ENCODE measurements at places on chromosomes 7 and 10.

DNA sequence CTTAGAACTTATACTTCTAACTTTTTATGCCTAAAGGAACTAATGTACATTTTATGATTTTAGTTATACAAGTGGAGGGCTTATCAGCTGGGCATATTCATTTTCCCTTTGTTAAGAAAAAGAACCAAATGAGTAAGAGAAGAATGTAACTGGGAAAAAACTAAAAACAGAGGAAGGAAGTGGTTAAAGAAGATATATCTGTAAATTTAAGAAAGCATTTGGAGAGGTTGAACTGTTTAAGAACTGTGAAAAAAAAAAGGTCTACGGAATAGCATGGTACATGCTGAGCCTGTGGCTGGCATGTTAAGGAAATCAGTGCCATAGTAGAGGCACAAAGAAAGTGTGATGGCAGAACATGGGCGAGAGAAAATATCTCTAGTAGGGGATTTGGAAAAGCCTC lies 6.2 kb downstream of the MDFIC start:
- no peak for DNase-seq

DNA sequence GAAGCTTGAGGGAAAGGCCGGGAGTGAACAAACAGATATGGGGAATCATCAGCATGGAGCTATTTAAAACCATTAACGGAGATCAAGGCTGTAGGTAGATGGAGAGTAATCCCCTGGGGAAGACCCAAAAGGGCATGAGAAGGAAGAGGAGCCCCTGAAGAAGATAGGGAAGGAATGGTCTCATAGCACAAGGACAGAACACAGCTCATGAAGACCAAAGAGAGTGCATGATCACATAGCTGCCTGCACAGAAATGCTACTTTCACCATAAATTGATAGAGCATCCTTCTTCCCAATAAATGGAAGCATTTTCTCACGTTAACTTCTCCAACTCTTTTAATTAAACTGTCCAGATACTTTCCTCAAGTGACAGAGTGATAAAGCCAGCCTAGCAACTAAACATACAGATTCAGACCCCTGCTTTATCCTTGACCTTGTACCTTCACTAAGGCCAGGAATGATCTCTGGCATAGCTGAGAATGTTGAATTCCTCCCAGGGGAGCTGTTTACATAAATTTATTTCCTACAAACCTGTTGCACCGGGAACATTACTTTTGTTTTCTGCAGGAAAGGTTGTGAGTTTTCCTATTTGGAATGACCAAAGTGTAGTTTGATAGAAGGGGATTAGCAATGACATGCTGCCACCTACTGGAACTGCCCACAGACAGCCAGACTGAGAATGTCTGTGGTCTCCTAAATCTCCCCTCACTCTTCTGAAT lies 110.8 kb upstream of the LRGUK start:
- DNase-seq: peak; percentile 21

DNA sequence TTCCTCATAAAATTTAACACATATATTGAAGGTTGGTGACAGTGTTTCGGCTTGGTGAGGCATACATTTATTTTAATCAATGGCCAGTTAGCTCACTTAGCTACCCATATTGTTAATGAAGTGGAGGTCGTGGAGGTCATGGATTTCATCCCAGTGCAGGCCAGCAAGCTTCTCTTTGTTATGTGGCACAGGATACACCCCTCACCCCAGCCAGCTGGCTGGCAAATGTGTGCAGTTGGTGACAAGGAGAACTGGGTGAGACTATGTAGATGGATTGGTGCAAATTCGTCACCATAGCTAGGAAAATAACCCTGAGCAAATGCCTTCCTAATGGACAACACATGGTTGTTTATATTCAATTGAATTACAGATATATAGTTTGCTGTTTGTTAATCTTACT lies 50.5 kb upstream of the FOXP2 start:
- no peak for DNase-seq

GRCh38 chr10:11527691-11528255 lies 83.7 kb downstream of the USP6NL start:
- no peak for DNase-seq

DNA sequence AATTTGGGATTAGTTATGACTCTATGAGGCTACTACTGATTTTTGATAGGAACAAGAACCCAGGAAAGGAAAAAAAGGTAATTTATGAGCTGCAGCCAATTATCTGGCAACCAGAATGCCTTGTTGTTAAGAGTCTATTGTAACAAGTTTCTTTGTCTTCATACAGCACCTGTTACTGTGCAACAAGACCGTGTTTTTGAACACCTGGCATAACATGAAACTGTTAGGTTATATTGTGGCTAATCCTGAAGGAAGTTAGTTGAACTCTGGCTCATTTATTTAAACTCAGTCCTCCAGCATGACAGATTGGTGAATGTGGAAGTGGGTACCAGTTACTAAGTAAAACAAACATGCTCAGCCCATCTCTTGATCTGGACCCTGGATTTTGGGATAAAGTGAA lies 33.0 kb downstream of the RALA start:
- DNase-seq: no peak

GRCh38 chr7:50821457-50822008 lies 38.8 kb upstream of the GRB10 start:
- no peak for DNase-seq

GRCh38 chr7:34227525-34227924 lies 322.2 kb downstream of the BMPER start:
- no peak for DNase-seq

- DNase-seq: no peak
Observed at GRCh38 chr7:26265065-26265464, 26.6 kb upstream of the SNX10 start.

DNA sequence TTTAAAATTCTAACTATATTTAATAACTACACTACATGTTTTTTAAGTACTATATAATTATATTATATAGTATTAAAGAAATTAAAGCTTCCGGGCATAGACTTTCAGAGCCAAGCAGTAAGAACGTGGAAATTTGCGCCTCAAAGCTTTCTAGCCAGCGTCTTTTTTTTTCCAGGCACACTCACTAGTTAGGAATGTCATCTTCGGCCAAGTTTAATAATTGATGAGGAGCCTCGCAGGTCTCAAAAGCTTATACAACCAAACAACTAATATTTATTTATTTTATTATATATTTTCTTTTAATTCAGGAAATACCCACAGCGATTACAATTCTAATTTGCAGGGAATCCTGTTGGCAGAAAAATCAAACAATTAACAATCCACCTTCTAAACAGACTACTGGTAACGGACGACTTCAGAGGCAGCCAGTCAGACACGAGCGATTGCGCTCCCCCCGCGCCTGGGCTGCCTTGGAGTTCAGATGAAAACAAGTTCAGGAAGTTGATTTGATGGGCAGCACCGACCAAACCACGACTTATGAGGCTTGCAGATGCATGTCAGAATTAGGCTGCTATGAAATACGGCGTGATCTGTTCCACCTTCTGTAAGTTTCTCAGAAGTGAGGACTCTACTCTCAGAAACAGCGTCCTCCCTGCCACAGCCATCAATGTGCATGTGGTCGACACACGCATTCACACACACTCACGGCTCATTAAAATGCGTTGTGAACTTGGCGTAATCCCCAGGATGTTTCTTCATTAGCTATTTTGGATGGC lies 431.8 kb upstream of the MGMT start:
- DNase-seq: no peak

DNA sequence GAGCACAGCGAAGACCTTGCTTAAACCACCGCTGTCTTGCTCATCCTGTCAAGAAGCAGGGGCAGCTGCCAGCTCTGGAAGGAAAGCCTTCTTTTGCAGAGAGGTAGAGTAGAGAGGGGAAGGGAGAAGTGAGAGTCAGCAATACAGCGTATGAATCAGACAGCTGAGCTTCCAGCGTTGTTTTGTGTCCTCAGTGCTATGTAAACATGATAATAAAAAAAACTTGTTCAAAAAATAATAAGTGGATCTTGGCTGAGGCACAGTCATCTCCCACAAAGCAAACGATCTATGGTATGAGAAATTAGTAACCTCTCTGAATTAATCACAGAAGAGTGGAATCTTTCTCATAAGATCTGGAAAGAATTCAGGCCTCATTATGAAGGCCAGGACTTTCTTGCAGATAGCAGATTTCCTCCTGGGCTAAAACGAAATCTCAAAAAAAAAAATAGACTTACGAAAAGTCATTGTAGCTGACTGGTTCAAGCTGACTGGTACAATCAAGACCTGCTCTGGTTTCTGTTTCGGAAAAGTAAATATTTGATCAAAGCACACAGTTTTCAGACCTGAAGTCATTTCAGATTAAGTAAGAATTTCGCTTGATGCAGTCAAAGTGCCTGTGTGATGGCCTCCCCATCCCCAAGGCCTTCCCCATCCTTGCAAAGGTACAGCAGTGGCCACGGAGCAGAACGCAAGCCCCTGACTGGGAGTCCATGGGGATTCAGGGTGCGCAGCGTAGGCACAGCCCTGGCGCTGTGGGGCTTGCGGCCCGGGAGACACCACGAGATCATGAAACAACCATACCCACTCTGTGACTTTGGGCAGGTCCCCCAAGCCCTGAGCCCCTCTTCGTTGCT lies 29.4 kb downstream of the CHST15 start:
- no peak for DNase-seq

DNA sequence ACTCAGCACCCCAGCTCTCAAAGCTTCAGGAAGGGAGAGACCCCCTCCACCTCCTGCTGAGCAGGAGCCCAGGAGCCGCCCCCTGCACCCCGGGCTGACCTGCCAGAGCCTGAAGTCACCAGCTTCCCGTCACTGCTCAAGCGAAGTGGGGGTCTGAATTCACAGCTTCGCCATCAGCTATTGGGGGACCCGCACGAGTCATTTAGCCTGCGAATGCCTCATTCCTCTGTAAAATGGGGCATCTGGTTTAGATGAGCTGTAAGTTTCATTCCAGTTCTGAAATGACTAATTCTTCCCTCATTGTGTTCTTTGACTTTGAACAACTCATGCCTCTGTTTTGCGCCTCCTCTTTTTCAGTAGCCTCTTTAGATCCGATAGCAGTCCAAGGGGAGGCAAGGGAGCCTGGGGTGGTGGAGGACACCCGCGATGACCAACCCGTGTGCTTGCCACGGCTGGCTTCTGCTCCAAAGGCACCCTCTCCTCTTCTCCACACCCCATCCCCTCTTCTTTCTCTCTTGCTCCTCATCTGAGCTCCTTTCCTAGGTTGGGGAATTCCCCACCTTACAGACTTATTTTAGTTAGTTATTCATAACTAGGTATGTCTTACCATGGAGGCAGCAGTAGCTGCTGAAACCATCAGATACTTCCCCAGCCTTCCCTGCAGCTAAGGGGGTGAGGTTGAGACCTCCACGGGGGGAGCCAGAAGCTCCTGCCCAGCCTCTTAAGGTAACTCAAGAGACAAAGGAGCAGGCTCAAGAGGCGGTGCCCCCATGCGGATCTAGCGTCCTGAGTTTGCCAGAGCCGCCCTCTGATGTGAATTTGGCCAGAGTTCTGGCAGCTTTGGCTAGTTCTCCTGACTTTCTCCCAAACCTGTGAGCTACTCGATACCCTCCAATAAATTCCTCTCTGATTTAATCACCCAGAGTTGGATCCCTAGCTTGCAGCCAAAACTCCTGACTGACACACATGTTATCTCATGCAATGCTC lies 47.7 kb downstream of the RBM17 start:
- DNase-seq: no peak

DNA sequence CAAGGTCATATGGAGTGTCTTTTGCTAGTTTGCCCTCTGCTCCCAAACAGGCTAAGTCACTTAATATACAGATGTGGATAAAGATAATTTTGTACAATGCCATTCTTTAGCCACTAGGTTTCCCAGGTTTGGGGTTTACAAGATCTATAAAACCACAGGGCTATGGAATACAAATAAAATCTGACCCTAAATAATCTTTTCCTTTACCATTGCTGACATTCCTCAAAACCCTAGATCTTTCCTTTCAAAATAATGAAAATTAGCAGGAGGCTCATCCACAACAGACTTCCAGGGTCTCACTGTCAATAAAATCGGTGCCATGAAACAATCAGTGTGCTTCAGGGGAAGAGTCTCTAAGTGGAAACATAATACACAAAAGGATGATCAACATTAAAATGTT lies 148.4 kb downstream of the CPEB3 start:
- no peak for DNase-seq

DNA sequence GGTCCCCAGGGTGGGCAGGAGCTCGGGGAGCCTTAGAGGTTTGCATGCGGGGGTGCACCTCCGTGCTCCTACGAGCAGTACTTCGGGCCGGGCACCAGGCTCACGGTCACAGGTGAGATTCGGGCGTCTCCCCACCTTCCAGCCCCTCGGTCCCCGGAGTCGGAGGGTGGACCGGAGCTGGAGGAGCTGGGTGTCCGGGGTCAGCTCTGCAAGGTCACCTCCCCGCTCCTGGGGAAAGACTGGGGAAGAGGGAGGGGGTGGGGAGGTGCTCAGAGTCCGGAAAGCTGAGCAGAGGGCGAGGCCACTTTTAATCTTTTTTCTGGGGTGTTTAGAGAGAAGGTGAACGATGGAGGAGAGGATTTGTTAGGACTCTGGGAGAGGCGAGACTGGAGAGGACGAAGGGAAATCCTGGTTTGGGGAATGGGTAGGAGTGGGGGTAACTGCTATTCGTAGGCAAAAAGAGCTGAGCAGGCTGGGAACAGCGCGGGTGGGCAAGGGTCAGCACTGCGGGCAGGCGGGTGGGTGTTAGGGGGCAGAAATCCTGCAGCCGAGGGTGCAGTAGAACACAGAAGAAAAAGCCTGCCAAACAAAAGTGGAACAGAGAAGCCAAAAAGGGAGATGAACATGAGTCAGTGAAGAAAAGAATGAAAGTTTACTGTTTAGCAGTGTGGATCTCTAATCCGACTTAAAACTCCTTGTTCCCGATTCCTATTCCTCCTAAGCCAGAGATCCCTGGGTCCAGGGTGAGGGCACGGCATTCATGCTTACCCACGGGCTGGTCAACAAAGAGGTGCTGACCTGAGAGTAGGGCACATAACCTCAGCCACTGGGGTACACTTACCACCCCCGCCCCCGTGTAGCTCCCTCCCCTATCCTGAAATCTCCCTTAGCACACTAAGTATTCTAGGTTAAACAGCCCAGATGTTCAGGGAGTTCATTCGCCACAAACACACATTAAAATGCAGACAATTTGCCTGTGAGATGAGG lies 26.9 kb downstream of the PRSS2 start:
- no peak for DNase-seq

DNA sequence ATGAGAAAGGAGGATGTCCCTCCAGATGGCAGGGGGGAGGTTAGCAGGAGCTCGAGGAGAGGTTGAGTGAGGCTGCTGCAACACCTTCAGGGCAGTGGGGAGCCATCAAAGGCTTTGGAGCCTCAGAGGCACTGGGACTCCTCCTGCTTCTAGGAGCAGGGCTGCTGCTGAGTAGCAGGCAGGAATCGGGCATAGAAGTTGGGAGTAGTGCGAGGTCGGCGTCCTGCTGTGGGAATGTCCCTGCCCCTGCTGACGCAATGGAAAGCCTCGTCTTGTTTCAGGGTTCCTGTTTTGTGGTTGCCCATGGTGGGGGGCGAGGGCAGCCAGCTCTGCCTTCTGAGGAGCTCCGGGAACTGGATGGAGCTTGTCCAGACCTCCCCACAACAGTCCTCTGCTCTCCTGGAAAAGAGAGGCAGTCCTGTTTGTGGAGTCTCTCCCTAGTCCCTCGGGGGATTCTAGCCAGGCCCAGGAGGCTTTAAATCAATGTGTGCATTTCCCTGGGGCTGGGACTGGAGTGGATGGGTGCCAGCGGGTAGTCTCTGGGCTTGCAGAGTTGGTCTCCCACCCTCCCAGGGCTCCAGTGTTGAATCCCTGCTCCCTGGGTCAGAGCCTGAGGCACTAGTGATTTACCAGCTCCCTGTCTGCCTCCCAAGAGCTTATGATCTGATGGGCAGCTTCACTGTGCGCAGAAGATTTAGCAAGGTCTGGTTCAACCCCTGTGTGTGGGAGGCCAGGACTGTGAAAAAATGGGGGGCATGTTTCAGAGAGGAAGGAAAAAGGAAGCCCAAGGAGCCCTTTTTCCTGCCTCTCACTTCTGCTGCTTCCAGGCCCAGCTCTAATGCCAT lies 98.7 kb upstream of the PPIF start:
- no peak for DNase-seq

- DNase-seq: no peak
Observed at GRCh38 chr10:64977915-64978314, 1456.7 kb downstream of the REEP3 start.
